ENCODE measurements at places on chromosomes 3 and 15.

DNA sequence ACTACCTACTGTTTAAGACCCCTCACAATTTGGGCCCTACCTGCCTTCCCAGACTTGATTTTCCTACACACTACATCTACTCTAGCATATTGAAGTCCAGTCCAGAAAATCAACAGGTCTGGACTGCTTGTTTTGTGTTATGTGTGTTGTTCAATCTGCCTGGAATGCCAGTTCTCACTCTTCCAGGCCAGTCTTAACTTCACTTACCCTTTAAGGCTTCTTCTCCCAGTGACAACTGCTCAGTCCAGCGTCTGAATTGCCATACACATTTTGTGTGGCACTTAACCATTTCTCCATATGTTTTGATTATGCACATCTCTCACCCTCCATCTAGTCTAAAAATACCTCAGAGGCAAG is 1.1 kb downstream of the TICRR start:
- no peak for DNase-seq

GRCh38 chr3:81476692-81477091 is 284.8 kb downstream of the GBE1 start:
- DNase-seq: no peak

DNA sequence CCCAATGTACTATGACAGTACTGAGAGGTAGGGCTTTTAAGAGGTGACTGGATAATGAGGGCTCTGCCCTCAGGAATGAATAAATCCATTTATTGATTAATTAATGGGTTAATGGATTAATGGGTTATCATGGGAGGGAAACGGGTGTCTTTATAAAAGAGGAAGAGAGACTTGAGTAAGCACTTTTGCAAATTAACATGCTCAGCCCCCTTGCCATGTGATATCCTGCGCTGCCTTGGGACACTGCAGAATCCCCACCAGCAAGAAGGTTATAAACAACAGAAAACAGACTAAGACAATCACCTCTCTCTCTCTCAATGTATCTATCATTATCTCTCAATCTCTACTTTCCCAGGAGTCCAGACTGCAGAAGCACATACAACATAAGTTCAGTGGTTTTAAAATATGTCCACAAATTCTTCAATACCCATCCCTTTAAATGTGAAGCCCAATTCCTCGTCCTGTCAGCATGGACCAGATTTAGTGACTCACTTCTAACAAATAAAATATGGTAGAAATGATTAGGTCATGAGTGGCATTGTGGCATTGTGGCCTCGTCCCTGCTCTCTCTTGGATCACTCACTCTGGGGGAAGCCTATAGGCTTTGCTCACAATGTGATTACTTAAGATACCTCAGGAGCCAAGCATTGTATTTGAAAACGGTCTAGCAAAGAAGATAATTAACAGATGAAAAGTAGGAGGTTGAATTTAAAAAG is 40.0 kb upstream of the IL12A start:
- no peak for DNase-seq

GRCh38 chr3:126132751-126133511 is 47.5 kb downstream of the ALDH1L1 start:
- no peak for DNase-seq
